ENCODE measurements at places on chromosomes 2 and 18. TPM values are rescaled to one million over a fixed set of nuclear protein-coding genes. Genes with fewer than 3 reads are reported as not detected.

GRCh38 chr2:142718576-142719155 is 158.8 kb upstream of the KYNU start:
- DNase-seq = no peak

Gene FAP
- 28.6 TPM for total RNA-seq

DNA sequence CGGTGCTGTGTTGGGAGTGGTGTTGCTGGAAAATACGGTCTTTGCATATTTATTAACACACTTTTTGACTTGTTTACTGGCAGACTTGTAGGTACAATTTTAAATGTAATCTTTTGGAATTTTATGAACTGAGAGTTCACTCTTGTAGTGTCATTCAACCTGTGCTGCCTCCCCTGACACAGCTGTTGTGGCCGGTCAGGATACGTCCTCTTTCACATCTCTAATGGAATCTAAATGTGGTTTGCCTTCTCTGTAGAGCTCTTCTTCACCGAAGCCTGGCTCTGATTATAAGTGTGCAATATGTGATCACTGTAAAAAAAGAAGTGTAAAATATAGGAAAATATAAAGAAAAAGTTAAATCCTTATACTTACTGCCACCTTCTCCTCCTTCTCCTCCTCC is 94.7 kb downstream of the MAP4K4 start:
- DNase-seq = no peak

GRCh38 chr2:203582468-203582867 is 47.4 kb upstream of the RAPH1 start:
- DNase-seq = no peak

Gene PLGLB2
- 2.5 TPM for total RNA-seq

Gene SGPP2
- 0.54 TPM for total RNA-seq

Gene SPR
- total RNA-seq = 16.1 TPM

Gene CACNB4
- total RNA-seq = 5.0 TPM

DNA sequence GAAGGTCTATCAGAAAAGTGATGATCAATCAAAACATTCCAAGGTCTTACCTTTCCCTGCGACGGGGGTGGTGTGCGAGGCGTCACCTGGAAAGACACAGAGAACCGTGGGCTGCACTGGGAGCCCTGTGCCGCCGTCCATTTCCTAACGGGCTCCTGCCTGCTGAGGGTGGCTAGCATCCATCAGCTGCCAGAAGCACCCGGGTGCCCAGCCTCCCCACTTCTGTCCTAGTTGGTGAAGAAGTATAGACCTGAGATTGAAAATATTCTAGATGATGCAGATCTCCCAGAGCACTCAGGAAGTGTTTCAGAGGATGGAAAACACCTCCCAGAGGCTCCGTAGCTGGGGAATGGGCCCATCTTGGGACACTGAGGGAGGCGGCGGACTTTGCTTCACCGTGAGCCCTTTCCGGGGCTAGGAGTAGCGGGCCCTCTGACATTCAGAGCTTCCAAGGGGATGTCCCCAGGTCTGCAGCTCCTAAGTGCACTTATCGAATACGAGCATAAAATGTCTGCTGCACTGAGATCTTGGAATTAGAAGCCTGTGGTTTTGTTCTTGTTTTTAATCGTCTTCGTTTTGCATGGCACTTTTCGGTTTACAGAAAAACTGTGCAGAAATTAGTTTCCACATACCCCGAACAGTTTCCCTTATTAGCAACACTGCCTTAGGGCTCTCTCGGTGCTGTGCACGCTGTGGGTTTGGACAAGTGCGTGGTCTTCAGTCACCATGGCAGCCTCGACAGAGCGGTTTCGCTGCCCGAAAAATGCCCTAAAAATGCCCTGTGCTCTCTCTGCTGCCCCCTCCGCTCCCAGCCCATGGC is 143.5 kb downstream of the MBP start:
- no peak for DNase-seq

DNA sequence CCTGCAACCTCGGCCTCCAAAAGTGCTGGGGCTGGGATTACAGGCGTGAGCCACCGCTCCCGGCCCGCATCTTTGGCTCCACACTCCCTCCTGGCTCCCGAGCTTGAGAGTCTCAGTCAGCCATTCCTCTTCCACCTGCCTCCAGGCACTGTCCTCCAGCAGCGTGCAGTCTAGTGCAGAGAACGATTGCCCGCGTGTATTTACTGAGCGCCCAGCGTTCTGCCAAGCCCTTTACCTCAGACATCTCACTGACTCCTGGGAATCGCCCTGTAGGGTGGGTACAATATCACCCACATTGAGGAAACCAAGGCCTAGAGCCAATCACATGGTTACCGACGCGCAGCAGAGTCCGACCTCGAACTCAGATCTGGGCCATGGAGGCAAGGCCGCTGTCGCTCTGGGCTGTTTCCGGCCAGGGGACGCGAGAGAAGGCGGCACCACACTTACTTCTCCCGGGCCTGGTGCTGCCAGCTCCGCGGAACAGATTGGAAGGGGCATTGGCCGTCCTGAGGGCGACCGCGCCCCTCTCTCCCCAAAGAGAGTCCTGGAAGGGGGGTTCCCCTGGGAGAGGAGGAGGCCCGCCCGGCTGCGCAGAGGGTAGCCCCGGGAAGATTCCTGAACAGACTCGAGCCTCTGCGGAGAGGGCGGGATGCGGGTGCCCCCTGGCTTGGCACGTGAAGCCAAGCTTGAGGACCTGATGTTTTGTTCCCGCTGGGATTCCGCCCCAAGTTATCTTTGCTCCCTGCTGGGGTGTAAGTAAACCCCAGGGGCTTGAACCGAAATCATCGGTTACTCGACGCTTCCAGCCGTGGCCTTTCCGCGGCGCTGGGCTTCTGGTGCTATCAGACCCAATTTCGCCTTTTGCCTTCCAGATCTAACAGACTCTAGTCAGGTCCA is 5.2 kb upstream of the DLX2 start:
- DNase-seq = no peak

- no peak for DNase-seq
These were observed 4.6 kb downstream of the SERPINB13 start for GRCh38 chr18:63591725-63592124.

GRCh38 chr2:101667823-101668222 is 29.7 kb upstream of the MAP4K4 start:
- no peak for DNase-seq

Gene NCKAP5
- total RNA-seq = 7.5 TPM

DNA sequence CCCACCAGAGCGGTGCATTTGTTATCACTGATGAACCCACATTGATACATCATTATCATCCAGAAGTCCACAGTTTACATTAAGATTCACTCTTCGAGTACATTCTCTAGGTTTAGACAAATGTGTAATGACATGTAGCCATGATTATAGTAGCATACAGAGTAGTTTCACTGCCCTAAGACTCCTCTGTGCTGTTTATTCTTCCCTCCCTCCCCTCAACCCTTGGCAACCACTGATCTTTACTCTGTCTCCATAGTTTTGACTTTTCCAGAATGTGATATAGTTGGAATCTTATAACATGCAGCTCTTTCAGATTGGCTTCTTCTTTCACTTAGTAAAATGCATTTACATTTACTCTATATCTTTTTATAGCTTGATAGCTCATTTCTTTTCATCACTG is 31.2 kb upstream of the GREB1L start:
- DNase-seq = no peak

GRCh38 chr2:159375241-159375640 is 88.7 kb upstream of the WDSUB1 start:
- no peak for DNase-seq

DNA sequence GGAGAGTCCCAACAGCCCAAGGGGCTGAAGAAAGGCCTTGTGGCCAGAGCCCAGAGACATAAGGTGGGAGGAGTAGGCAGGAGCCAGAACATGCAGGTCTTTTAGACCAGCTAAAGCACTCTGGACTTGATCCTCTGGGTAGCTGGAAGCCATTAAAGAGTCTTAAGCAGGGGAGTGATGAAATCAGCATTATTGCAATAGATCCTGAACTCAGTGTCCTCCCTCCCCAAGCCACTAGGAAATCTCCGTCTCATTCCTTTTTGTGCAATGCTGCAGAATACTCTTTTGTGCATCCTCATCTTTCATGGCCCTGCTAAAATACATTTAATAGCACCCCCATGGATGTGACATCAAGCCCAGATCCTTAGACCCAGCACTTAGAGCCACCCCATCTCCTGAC is 58.6 kb upstream of the ZCCHC2 start:
- DNase-seq = no peak

- no peak for DNase-seq
These were observed 4.8 kb downstream of the C2orf66 start for GRCh38 chr2:196804381-196804780.

Gene SKA1
- total RNA-seq = 0.52 TPM

DNA sequence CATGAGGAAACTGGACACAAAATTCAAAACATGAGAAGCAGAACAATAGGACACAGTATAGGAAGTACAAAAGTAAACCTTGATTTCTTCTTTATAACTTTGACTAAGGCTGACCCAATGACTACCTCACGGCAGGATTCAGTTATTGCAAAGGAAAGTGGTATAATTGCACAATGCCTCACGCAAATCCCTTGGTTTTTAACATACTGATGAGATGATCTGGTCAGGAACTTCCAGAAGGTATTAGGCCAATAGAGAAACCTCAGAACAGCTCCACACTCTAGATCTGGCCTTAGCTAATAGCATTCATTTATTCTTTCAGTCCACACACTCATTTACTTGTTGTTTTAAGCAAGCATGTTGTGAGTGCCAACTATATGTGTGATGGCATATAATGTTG is 1526.9 kb upstream of the ACVR2A start:
- DNase-seq = no peak

GRCh38 chr18:74388227-74388626 is 68.9 kb downstream of the DIPK1C start:
- no peak for DNase-seq

GRCh38 chr2:232798187-232798586 is 21.8 kb upstream of the KCNJ13 start:
- no peak for DNase-seq

DNA sequence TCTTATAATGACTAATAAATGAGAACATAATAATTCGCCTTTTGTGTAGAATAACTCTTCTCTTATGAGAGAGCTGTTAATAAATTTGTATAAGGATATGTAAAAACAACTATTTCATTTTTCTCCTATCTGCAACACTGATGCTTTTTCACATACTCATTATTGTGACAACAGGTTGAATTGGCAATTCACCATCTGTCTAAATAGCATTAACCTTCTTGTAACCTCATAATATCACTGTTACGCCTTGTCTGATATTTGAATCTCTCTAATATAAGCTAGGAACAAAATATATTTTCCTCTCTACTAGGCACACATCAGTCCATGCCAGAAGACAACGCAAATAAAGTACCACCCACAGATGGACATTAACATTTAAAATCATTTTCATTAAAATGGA is 938.9 kb downstream of the CPS1 start:
- no peak for DNase-seq

DNA sequence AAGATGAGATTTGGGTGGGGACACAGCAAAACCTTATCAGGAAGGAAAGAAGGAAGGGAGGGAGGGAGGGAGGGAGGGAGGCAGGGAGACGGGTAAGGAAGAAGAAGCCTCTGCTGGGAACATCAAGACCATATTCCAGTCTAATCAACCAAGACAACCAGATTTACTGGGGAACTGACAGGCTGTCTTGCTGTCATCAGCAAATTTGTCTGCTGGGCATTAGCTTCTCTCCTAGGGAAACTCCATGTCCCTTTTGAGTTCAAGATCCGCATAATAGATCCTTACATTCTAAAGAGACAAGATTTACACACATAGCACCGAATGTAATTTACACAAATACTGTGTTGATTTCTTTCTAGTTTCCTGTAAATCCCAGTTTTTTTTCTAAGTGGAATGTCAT is 1618.9 kb upstream of the ZEB2 start:
- DNase-seq = no peak

- no peak for DNase-seq
These were observed 78.0 kb upstream of the TANC1 start for GRCh38 chr2:158890296-158890905.

GRCh38 chr2:144364944-144365738 is 154.8 kb downstream of the ZEB2 start:
- no peak for DNase-seq

Gene GULP1
- total RNA-seq = 74.8 TPM

Gene CRYGC
- total RNA-seq = not detected

- DNase-seq = no peak
These were observed 37.9 kb downstream of the MCFD2 start for GRCh38 chr2:46877619-46878113.

Gene MOCOS
- 4.4 TPM for total RNA-seq

Gene TGFA
- 2.5 TPM for total RNA-seq

DNA sequence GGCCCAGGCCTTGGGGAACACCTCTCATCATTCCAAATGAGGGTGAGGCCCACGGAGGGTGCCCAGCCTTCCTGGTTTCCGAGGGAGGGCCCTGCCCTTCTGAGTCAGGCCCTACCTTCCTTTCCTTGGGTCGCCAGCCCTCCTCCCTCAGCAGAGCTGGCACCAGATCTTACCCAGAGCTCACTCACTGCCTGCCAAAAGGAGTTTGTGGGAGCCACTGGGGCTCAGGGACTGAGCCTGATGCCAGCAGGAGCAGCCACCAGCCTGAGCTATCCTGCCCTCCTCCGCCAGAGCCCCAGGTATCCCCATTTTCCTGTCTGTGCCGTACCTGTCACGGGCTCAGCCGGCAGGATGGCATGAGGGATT is 64.1 kb downstream of the NRP2 start:
- DNase-seq = no peak

- no peak for DNase-seq
These were observed 148.3 kb downstream of the MBD2 start for GRCh38 chr18:54076166-54076565.

DNA sequence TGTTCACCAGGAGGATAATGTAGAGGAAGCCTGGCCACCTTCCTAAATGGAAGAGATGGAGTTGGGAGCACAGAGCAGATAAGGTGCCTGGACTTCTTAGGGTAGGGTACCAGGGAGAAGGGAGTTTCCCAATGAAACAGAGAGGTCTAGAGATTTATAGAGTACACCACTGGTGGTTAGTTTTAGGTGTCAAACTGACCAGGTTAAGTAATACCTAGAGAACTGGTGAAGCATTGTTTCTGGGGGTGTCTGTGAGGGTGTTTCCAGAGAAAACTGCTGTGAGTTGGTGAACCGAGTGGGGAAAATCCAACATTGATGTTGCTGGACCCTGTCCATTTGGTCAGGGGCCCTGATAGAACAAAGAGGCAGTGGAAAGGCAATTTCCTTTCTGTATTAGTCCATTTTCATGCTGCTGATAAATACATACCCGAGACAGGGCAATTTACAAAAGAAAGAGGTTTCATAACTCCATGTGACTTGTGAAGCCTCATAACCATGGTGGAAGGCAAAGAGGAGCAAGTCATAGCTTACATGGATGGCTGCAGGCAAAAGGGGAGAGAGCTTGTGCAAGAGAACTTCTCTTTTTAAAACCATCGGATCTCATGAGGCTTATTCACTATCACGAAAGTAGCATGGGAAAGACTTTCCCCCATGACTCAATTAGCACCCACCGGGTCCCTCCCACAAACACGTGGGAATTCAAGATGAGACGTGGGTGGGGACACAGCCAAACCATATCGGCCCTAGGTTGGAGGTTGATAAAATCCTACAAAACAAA is 260.8 kb downstream of the CBLN2 start:
- DNase-seq = no peak

Gene C1QL2
- not detected for total RNA-seq

GRCh38 chr18:499776-500631 is 497 bp downstream of the COLEC12 start:
- DNase-seq = no peak

Measured in aorta (tissue), 5 donors.